LoVo (cell line): ENCODE measurements at places on chromosomes 2 and 18.

DNA sequence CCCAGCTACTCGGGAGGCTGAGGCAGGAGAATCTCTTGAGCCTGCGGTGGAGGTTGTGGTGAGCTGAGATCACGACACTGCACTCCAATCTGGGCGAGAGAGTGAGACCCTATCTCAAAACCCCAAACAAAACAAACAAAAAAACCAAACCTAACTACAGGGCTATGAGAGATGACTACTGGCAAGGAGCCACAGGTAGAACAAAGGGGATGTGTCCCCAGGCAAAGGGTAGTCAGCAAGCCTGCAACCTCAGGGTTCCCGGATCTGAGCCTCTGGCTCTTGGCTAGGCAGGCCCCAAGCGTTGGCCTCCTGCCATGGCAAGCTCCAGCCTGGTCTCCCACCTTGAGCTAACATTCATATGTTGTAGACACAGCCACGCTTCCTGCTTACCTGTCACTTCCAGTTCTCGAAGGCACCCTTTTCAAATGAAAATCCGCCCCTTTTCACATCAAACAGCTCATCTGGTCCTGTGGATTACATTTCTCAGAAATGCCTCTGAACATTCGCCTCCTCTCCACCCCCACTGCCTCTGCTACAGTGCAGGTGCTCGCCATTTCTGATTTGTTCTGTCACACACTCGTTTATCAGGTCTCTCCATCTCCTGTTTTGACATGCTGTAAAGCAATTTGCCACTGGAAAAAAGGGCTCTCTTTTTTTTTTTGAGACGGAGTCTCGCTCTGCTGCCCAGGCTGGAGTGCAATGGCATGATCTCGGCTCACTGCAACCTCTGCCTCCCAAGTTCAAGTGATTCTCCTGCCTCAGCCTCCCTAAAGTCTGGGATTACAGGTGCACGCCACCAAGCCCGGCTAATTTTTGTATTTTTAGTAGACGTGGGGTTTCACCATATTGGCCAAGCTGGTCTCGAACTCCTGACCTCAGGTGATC lies 13.1 kb upstream of the ACTR3 start:
- DNase-seq = peak; percentile 83

- DNase-seq = no peak
Measured at GRCh38 chr2:28749526-28749925, 2.1 kb upstream of the PPP1CB start.

GRCh38 chr2:238282861-238283738 lies 5.3 kb downstream of the PER2 start:
- no peak for DNase-seq

DNA sequence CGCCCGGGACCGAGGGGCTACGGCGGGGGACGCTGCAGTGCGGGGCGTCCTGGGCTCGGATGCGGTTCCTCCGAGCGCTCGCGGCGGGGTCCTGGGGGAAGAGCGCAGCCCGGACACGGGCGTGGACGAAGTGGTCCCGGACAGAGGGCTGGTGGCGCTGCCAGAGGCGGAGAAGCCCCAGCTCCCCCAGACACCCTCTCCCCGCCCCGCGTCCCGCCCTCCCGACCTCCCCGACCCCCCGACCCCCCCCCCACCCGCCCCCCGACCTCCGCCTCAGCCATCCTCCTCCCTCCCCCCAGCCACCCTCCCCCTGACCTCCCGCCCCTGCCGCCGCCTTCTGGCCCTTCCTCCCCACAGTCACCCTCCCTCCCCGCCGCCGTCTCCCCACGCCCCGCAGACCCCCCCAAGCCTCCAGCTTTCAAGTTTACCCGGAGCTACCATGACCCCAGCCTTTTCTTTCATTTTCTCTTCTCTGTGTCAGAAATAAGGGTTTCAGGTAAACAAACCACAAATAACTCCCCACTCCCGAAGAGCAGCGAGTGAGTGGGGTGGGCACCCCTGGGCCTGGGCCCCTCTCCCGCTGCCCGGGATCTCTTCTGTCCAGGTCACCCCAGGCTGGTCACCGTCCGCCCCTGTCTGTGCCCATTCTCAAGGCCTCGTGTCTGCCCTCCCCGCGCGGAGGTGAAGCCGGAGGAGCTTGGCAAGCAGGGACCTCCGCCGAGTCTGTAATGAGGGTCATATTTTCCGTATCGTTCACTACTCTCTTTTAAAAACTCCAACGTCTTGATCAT lies 5.1 kb downstream of the NFATC1 start:
- DNase-seq = no peak

DNA sequence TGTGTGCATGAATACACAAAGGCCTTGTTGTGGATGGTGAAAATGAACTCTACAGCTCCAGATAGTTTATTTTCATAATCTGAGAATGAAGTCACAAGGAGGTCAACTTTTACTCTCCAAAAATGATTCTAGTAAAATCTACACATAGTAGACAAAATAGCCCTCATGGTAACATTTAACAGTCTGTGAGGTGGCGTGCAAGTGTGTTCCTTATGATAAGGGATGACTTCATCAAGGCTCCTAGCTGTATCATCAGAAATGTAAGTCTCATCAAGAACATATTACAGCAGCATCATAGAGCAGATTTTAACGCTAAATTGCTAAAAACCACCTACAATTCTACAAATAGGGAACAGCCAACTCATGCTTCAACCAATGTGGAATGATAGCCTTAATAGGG lies 72.3 kb upstream of the RIOK3 start:
- DNase-seq = no peak

DNA sequence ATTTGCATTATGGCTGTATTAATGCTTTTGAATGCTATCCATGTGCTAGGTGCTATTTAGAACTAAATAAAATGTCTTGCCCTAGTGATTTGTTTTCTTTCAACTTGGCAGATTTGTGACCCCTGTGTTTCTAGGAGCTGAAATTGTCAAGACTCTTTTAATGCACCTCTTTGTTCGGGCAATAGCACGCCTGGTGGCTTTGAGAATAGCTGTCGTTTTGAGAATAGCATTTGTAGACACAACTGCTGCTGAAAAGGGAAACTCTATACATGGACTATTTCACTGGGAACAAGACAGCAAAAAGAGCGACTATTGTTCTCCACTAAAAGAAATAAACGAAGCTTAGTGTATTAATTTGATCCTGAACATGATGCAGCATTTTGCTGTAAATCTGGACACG lies 352.1 kb upstream of the ZNF521 start:
- no peak for DNase-seq

GRCh38 chr2:160085662-160086061 lies 23.2 kb upstream of the PLA2R1 start:
- DNase-seq = no peak

DNA sequence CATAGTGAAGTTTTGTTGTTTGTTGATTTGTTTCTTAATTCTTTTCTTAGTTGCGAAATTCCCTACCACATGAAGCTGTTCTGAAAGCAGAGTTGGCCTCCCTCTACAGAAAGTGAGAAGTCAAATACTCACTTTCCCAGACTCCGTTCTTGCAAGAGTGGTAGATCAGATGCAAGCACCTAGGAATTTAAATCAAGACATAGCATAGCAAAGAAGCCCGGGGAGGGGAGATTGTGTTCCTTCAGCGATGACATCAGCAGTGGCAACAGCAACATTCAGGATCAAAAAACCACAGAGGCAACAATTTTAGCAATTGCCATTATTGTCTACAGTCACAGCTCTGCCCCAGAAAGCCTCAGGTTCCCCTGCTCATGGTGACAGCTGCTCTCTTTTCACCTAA lies 580.0 kb downstream of the RNF144A start:
- DNase-seq = no peak

DNA sequence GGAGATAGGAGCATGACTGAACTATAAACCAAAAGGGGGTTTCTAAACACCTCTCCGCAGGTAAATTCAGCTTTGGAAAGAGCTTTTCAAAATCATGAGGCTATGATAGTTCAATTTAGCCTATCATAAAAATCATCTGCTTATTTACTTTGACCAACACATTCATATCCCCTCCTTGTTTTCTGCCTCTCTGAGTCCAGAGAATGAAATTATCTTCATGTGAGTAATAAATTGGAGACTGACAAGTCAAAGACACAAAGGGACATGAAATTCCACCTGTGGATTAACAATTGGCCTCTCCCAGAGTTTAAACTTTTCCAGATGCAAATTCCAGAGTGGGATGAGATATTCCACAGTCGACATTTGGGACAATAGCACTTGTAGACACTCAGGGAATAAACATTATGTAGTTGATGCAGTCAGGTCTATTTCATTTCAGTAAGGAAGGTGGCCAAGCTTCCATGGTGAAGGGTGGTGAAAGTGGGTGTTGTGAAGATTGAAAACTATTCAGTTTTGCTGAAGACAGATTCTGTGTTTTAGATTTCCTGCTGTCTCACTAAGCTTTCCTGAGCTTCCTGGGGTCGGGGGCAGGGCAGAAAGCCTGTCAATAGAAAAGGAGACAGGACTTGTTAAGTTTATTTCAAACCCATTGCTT lies 84.7 kb downstream of the CDC42EP3 start:
- DNase-seq = no peak

- DNase-seq = no peak
Measured at GRCh38 chr2:44668336-44668735, 273.2 kb upstream of the SIX3 start.

- DNase-seq = no peak
Measured at GRCh38 chr2:64792300-64792699, 138.6 kb upstream of the SERTAD2 start.

GRCh38 chr2:180442860-180443644 lies 436.0 kb upstream of the CWC22 start:
- no peak for DNase-seq

DNA sequence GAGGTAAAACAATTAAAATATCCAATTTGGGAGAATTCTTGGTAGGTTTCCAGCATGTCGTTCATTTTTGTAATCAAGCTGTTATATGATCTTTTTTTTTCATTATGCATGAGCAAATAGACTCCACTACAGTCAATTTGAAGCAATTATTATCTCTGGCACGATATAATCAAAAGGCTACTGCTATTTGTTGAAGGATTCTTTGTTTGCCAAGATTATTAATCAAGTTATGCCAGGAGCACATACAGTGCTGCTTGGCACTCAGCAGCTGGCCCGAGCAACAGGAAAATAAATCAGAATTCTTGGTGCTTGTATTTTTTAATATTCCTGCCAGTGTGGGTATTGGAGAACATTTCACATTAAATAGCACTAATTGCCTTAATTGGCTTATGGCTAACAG lies 279.5 kb downstream of the RND3 start:
- DNase-seq = no peak

- DNase-seq = no peak
Measured at GRCh38 chr18:25420077-25420825, 68.3 kb upstream of the ZNF521 start.

- DNase-seq = no peak
Measured at GRCh38 chr2:68739595-68740399, 5.2 kb downstream of the ARHGAP25 start.

DNA sequence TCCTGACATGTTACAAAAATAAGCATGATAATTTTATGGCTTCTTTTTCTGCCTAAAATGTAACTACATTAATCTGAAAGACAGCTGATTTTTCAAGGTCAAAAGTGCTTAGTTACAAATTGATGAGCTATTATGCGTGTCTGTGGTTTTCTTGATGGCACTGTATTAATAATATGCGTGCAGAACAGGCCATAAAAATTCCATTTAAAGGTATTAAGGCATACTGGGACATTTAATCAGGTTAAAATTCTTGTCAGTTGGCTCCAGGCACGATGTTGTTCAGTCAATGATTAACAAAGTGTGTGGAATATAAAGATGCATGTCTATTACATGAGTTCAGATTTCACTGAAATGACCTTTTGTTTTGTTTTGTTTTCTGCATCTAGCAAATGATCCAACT lies 420.1 kb upstream of the ZNF804A start:
- DNase-seq = no peak

GRCh38 chr2:98849113-98849512 lies 86.9 kb downstream of the CRACDL start:
- DNase-seq = no peak

- no peak for DNase-seq
Measured at GRCh38 chr2:147826278-147827087, 18.3 kb upstream of the ACVR2A start.

- DNase-seq = no peak
Measured at GRCh38 chr18:61587865-61588264, 254.6 kb downstream of the CDH20 start.

DNA sequence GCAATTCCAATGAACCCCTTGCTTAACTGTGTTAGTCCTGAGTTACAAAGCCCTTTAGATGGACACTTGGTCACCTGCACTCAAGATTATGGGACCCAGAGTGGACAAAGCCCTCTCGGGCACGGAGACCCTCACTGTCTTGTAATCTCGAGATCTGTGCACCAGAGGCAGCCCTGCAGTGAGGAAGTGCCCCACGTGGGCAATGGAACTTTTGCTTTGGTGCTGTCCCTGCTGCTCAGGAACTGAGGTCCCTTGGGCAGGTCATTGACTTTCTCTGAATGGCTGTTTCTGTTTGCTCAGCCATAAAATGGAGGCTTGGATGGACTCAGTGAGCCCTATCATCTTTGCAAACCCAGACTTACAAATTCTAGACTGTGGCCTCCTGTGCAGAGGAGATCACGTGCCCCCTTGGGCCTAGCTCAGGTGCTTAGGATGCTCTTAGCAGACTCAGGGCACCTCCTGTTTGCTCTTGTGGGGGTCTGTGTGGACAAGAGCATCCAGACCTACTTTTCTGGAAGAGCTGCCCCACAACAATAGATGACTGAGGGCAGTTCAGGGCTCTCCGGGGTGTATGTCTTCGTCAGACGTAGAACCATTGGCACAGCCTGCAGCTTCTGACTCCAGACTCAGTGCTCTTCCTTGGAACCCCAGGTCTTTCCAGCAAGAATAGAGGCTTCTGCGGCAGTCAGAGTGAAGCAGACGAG lies 94.5 kb upstream of the HS6ST1 start:
- no peak for DNase-seq

GRCh38 chr2:72118386-72118785 lies 29.3 kb downstream of the CYP26B1 start:
- no peak for DNase-seq

DNA sequence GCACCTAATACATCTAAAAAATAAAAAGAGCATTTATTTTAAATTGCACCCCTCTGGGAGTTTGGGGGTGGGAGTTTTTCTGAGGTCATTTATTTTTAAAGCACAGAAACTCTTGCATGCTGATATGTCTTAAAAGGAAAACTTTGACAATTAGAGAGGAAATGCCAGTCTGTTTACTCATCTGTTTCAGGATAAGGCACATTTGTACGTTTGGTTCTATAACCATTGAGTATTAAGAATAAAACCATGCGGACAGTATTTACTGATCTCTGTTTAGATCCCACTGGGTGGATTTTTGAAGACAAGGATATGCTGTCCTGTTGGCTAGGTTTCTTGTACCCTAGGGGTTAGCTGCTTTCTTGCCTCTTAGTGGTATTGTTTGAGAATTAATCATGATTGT lies 122.9 kb downstream of the TANC1 start:
- no peak for DNase-seq

GRCh38 chr2:206921529-206921928 lies 17.8 kb upstream of the CPO start:
- DNase-seq = no peak

- no peak for DNase-seq
Measured at GRCh38 chr2:10019602-10020400, 23.5 kb upstream of the KLF11 start.

- DNase-seq = peak; percentile 21
Measured at GRCh38 chr2:179454443-179455171, 190.0 kb upstream of the SESTD1 start.

GRCh38 chr2:38187541-38188011 lies 111.6 kb upstream of the CYP1B1 start:
- no peak for DNase-seq

GRCh38 chr2:43537137-43537536 lies 58.7 kb downstream of the THADA start:
- no peak for DNase-seq
